Activated T-cell treated with anti-CD3 and anti-CD28 coated beads for 1 hour (primary cell): ENCODE measurements at places on chromosomes 1 and 21.

- no peak for DNase-seq
Observed at GRCh38 chr1:33228935-33229487, 27.3 kb upstream of the ZNF362 start.

DNA sequence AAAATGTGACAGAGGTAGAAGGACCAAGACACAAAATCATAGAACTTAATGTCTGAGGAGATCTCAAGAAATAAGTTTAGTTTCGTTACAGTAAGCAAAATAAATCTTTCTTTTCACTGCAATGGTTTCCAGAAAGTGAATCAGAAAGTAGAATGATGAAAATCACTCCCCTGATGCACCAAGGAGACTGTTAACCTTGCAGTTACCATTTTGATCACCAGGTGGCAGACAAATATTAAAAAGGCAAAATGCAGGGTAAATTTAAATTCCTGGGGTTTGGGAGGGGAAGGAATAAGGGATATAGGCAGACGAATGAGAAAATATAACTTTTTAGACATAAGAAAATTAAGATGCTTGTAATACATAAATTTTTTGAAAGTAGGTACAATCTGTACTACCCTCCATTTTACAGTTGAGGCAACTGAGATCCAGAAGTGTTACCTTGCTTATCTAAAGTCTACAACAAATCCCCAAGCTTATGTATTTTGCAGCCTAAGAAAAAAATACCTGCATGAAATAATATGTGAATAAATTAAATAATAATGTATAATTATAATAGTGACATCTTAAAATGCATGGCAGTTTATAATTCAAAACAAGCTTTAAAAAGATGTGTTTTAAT is 253.2 kb downstream of the CRB1 start:
- DNase-seq, result no peak

DNA sequence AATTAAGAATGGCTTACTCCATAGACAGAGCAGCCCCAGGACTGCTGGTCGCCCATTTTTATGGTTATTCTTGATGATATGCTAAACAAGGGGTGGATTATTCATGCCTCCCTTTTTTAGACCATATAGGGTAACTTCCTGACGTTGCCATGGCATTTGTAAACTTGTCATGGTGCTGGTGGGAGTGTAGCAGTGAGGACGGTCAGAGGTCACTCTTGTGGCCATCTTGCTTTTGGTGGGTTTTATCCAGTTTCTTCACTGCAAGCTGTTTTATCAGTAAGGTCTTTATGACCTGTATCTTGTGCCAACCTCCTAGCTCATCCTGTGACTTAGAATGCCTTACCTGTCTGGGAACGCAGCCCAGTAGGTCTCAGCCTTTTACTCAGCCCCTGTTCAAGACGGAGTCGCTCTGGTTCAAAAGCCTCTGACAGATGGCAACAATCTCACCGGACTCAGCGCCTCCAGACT is 5.2 kb upstream of the AGPAT3 start:
- DNase-seq, result no peak

DNA sequence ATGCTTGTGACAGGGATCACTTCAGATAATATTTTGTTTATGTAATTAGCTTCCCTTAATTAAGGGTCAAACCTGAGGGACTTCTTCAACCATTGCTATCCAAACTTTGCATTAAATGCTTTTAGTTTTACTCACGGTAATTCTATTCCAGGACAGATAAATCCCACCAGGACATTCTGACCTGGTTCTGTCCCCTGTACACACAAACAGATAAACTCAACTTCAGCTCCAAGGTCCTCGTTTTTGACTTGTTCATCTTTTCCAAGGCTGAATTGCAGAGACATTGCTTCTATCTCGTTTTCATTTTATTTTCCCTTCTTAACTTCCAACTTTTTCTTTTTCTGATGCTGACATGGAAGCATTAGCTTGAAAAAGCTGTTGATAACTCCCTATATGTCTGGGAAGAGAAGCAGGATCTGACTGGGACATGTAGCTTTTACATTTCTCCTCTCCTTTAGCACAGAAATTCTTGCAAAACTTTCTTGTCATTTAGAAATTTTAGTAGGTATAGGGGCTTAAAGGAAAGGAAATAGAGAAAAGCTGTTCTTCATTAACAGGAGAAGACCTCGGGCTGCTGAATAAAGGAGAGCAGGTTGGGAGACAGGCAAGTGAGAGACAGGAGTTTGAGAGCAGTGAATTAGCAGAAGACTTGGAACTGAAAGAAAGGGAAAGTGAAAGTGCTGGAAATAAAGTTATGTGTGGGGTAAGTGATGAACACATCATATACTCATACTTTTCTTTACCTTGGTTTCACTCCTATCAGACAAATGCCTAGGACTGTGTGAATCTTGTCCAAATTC is 231.7 kb upstream of the B3GALT2 start:
- DNase-seq, result no peak

- no peak for DNase-seq
Observed at GRCh38 chr1:77589231-77589630, 93.2 kb downstream of the ZZZ3 start.

- DNase-seq, result no peak
Observed at GRCh38 chr1:182527680-182528079, 61.4 kb downstream of the RNASEL start.

DNA sequence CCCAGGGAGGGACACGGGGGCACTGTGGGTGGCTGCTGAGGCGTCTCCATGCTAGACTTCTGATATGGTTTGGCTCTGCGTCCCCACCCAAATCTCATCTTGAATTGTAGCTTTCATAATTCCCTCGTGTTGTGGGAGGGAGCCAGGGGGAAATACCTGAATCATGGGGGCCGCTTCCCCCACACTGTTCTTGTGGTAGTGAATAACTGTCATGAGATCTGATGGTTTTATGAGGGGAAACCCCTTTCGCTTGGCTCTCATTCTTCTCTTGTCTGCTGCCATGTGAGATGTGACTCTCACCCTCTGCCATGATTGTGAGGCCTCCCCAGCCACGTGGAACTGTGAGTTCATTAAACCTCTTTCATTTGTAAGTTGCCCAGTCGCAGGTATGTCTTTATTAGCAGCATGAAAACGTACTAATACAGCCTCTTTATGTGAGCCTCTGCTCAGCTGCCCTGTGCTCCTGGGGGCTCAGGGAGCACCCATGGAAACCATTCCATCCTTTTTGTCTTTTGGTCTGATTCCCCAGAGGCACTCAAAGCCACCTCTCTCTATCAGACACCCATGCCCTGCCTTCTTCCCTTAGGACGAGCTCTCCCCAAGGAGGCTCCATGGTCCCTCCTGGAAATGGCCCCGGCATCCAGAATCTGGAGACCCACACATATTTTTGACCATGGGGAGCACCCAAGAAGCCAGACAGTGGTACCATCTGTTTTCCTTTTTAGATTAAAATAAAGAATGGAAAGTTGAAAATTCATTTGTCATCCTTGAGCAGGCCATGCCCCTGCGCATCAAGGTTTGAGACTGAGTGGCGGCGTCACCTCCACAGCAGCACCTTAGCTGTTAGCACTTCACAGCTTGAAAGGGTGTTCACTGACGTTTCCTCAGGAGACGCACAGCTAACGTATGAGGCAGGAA is 65.9 kb upstream of the FAM20B start:
- no peak for DNase-seq

DNA sequence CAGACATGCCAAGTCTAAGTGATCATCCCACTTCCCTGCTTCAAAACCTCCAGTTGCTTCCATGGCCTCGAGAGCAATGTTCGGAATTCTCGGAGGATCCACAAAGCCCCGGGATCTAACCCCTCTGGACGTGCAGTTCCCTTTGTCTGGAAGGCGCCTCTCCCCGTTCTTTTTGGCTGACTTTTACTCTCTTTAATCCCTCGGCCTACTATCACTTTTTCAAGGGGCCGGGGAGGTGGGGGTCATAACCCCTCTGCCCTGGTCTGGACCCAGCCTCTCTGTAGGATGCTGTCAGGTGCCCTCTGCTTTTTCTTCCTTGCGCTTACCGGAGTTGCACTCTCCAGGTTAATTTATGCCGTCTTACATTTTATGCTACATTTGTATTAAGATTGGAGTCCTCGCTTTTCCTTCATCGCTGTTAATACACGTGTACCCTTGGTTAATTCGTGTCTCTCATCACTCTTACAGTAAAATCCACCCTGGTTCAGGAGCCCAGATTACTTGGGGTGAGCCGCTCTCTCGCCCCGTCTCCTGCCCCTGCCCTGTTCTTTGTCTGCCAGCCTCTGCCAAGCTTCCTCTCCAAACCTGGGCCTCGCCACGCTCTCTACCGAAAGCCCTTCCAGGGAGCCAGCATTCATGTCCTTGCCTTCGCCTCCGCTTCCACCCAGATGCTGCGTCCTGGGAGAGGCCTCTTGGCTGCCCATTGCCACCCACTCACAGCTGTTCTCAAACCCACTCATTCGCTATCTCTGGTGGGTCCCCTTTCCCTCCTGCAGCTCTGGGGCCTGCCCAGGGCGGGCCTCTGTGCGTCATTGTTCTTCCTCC is 448.6 kb downstream of the CAMTA1 start:
- no peak for DNase-seq

GRCh38 chr1:7253118-7253480 is 467.8 kb downstream of the CAMTA1 start:
- DNase-seq, result no peak

DNA sequence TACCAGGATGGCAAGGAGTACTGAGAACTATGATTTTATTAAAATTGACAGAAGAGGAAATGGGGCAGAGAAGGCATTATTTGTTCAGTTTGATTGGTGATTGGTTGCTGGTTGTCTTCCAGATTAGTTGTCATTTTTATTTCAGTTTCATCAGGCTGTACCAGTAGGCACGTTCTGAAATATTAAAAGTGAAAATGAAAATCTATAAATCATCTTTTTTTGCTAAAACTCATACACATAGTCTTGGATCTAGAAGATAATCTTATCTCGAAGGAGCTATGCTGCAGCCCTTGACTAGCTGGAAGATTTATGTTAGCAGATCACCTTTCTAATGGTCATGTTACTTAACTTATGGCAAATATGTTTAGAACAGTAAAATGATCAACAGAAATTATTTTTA is 29.0 kb downstream of the NEK7 start:
- no peak for DNase-seq

- no peak for DNase-seq
Observed at GRCh38 chr21:37263827-37264600, 3.1 kb downstream of the VPS26C start.

DNA sequence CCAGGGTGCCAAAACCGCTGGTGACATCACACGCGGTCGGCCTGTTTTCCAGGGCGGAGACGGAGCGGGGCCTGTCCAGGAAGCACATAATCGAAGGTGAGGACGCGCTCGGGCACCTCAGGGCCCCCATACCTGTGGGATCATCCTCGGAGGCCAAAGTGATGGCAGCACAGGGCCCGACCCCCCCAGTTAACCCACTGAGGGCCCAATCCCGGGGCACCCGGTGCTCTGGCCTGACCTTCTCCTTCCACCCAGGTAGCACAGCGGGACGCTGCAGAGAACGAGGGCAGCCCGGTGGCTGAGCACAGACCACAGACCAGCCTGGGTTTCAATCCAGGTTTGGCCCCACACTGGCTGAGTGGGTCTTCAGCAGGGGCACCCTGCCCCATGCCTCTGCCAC is 43.3 kb downstream of the KCNAB2 start:
- no peak for DNase-seq

- DNase-seq, result no peak
Observed at GRCh38 chr1:89382479-89382878, 18.6 kb downstream of the GBP6 start.

GRCh38 chr1:5667513-5668325 is 324.5 kb downstream of the NPHP4 start:
- no peak for DNase-seq

DNA sequence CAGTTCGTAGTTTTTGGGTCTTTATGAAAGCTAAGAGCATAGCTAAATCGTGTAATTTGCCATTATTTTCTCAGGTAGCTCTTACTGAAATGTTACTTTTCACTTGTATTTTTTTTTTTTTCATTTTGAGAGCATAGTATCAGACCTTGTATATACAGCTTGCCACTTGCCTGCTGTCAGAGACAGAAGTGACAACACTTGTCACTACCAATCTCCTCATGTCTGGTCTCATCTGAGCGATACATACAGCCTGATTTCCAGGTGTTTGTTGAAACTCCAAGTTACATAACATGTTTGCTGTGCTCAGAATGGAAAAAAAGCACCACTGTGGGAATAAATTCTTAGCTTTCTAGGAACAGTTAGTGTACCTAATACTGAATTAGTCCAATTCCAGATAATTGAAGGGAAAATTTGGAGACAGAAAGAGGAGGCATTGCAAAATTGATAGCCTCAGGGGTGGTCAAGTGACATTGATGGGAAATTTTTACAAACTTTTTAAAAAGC is 621.4 kb upstream of the PKN2 start:
- no peak for DNase-seq

GRCh38 chr1:206732992-206733391 is 37.6 kb upstream of the IL19 start:
- no peak for DNase-seq

GRCh38 chr1:43247256-43247921 is 22.4 kb upstream of the TMEM125 start:
- DNase-seq, result no peak

GRCh38 chr1:108893141-108893530 is 16.4 kb downstream of the GPSM2 start:
- DNase-seq, result no peak

DNA sequence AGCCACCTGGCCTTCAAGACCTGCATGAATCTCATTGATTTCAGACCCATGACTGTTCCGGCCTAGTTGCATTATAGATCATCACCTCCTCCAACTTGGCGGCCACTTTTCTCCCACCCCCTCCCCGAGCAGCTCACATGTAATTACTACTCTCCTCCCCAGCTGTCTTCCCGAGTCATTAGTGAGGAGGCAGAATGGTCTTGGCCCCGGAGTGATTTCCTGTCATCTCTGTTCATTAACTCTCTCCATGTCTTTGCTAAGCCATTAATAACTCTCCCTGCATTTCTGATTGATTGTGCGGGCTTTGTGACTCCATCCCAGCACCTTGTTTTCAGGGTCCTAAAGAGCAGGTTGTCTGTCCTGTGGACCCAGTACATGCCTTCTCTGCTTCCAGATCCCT is 75.6 kb upstream of the CNTN2 start:
- DNase-seq, result no peak

DNA sequence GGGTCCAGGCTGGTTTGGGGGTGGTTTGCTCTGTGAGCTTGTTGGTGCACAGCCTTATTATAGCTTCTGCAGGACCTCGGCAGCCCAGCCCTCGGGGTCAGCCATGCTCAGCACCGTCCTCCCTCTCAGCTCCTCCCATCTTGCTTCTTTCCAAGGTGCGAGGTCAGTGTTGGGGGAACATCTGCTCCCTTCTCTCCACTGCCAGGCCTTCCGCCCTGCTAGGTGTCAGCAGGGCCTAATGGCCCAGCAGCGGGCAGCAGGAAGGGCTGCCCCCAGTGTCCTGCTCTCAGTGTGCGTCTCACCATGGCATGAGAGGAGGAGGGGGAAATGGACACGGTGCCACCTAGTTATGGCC is 36.5 kb upstream of the LRRC3 start:
- no peak for DNase-seq

- DNase-seq, result no peak
Observed at GRCh38 chr21:10616535-10616934, 95.2 kb downstream of the TPTE start.
